Activated T-helper 1 cell treated with anti-CD3 and anti-CD28 coated beads, Interleukin-2, amount 50 U/mL, for 16 hours (primary cell): ENCODE measurements at places on chromosomes 12 and 14.

- DNase-seq = no peak
Observed at GRCh38 chr12:70402597-70402996, 36.5 kb downstream of the KCNMB4 start.

DNA sequence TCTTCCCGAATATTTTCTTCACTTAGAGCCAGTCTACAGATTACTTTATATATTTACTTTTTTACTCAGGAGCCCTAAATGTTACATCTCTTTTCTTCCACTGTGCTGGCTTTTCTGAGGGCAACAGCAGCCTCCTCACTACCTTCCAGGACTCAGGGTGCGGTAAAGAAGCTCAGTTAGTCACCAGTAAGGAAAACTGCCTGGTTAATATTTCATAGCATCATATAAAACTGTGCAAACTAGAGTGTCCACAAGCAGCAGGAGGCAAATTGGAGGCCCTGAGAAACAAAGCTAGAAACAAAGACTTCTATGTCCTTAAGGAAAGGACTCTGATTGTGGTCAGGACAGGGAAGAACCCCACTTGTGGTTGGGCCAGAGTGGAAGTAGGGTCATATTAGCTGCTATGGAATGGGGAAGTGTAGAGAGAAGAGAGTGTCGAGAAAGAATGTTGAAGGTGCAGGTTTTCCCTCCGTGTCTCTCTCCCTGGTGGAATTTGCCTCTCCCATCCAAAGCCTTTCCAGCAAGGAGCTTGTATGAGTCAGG lies 220.1 kb downstream of the SLC15A4 start:
- DNase-seq = no peak

- no peak for DNase-seq
Observed at GRCh38 chr12:107178776-107179175, 85.4 kb upstream of the CRY1 start.

- no peak for DNase-seq
Observed at GRCh38 chr12:20805921-20806320, 4.6 kb upstream of the SLCO1B3 start.

- DNase-seq = no peak
Observed at GRCh38 chr12:22399464-22400180, 65.1 kb upstream of the ST8SIA1 start.

GRCh38 chr12:98935847-98936246 lies 290.8 kb downstream of the APAF1 start:
- DNase-seq = no peak

GRCh38 chr14:104116756-104117340 lies 21.5 kb upstream of the KIF26A start:
- no peak for DNase-seq

GRCh38 chr12:111624540-111624939 lies 25.4 kb upstream of the ATXN2 start:
- DNase-seq = no peak
